Fibroblast of skin of back (primary cell): ENCODE measurements at places on chromosomes 1 and 21.
A peak's percentile ranks its signal among the peaks of the same experiment; 100 is the strongest.

GRCh38 chr1:244207935-244208244 is 156.8 kb downstream of the ZBTB18 start:
- no peak for DNase-seq

DNA sequence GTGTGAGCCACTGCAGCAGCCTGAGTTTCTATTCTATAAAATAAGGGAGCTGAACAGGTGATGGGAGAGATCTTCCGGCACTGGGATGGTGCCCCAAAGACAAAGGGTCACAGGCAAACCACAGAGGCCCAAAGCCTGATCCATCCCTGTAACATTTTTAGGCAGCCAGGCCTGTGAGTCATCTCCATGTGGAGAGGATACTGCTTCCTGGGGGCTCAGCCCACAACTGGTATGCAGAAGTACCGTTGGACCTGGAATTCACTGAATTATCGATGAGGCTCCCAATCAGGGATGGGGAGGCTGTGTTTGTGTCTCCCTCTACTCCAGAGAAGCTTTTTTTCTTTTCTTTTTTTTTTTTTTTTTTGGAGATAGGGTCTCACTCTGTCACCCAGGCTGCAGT is 48.8 kb upstream of the WASF2 start:
- DNase-seq: peak; percentile 91

DNA sequence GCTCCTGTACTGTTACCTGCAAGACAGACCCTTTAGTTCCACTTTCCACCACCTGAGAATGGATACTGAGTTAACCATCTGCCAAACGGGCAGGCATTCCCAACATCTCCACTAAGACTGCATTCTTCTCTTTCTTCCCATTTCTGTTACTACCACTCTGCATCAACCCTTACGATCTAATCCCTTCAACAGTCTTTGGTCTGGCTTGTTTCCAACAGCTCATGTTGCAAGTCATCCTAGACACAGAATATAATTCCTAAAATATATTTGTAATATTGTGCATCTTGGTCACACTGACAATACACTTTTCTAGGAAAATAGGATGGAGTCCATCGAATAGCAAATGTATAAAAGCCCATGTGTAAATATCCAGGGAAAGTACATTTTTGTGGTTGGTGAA is 166.7 kb downstream of the SIPA1L2 start:
- peak; percentile 60 for DNase-seq

DNA sequence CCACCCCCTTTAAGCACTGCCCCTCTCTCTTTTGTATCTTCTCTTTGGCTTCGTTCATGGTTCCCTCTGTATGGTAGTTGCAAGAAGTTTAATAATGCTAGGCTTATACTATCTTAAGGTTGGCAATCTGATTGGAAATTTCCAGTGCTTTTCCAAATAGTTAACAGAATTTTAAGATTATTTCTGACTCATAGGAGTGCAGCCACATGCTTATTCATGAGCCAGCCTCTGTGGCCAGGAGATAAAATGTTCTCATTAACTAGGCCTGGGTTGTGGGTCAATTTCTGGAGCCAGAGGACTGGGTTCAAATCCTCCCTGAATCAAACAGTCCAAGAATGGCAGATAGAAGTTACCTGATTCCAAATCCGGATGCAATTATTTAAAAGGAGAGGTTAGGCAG is 103.1 kb downstream of the ATP6V1G3 start:
- peak; percentile 36 for DNase-seq

- DNase-seq: peak; percentile 43
Measured at GRCh38 chr21:31220575-31220974, 123.5 kb downstream of the TIAM1 start.

DNA sequence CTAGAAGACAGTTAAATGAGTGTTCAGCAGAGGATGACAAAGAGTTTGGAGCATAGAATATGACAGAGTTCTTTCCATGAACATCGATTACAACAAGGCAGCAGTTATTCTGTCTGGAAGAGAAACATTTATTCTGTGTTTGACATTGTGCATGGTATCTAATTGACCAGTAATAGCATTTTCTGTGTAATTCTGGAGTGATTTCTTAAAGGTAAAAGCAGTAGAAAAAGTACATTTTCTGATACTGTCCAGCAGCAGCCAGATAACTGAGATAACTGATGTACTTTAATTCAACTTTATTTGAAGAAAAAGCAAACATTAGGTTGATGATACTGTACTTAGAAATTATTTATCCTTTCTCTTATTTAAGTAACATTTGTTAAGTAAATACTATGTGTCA is 497.1 kb downstream of the AGBL4 start:
- no peak for DNase-seq

GRCh38 chr1:19083081-19083480 is 126.6 kb upstream of the IFFO2 start:
- no peak for DNase-seq

GRCh38 chr1:53163291-53163768 is 20.9 kb upstream of the SLC1A7 start:
- DNase-seq: no peak

DNA sequence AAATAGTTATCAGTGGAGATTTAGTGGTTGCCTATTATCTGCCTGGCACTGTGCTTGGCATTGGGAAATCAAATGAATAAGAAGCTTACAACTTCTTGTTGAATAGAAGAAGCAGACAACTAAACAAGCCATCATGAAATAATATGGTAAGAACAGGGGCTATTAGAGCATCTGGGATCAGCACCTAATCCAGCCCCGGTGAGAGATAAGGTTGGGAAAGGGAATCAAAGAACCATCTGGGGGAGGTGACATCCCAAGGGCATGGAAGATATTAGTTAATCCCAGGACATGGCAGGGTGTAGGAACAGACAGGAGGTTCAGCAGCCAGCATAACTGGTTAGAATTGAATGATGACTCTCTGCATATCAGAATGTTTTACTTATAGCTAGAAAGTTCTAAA is 36.3 kb upstream of the SUCO start:
- DNase-seq: no peak

GRCh38 chr1:205150651-205151428 is 29.1 kb upstream of the RBBP5 start:
- DNase-seq: no peak

GRCh38 chr21:42622284-42622683 is 31.1 kb upstream of the PDE9A start:
- no peak for DNase-seq

- no peak for DNase-seq
Measured at GRCh38 chr1:69589799-69590198, 22.1 kb downstream of the LRRC7 start.

- no peak for DNase-seq
Measured at GRCh38 chr1:6007318-6008083, 15.3 kb upstream of the NPHP4 start.

DNA sequence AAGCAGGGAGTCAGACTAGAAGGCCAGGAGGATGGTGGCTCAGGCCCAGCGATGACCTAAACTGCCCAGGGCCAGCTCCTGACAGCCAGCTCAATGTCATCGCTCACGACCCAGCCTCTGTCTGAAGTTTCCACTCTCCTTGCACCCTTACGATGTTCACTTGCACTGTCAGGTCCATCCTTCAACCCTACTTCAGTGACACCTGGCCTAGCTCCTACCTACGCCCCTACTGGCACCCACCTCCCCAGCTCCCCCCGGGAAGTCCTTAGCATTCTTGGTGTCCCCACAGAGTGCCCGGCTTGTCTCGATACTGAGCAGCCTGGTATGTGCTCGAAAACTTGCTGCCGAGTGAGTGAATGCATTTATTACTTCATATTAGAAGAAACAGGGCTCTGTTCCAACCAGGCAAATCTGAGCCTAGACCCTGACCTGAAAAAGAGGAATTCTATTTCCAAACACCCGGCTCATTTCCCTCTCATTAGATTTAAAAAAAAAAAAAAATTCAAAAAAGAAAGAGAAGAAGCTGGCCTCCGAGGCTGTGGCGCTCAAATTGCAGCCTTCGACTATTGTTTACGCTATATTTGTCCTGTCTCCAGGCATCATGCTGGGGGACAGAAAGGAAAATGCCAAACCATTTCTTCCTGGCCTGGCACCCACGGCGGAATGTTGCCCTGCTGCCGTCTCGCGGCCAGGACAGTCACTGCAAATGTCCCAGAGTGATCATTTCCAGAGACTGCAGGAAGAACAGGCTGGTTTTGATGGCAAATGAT is 29.8 kb upstream of the LRRC38 start:
- DNase-seq: peak; percentile 10

DNA sequence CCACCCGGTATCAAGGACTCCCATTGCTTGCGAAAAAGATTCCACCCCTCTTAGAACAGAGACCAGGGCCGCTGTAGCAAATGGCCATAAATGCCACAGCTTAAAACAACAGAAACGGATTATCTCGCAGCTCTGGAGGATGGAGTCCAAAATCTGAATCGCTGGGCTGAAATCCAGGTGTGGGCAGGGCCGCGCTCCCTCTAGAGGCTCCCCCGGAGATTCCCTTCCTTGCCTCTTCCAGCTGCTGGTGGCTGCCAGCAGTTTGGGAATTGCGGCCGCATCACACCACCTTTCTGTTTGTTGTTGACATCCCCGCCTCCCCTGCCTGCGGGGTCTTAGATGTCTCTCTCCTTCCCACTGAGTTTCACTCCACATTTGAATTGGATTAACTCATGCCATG is 15.6 kb downstream of the PDE9A start:
- DNase-seq: no peak

DNA sequence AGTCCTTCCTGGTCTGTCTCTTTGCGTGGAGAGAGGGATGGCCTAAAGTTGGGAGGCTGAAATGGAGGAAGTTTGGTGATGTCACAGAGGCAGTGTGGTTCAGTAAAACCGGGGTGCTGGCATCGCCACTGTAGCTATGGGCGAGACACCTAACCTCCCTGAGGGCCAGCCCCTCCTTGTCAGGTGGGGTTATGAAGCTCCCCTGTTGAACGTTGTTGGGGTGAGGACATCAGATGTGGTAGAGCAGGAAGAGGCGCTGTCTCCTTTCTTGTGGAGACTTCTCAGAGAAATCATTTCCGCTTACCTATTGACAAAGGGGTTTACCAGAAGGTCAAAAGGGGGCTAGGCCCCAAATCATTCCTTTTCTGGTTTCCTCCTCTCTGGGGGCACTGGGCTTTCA is 294.7 kb downstream of the SIPA1L2 start:
- no peak for DNase-seq

GRCh38 chr1:8144323-8144722 is 118.2 kb upstream of the ERRFI1 start:
- no peak for DNase-seq

- no peak for DNase-seq
Measured at GRCh38 chr1:9861360-9861759, 37.6 kb upstream of the CLSTN1 start.

- no peak for DNase-seq
Measured at GRCh38 chr1:84573481-84573966, 716 bp downstream of the CTBS start.
